NCI-H2029 (cell line): ENCODE measurements at places on chromosomes 6 and 20.

- no peak for DNase-seq
These were observed 24.5 kb downstream of the MAPK14 start for GRCh38 chr6:36052097-36052496.

- DNase-seq, result no peak
These were observed 18.6 kb upstream of the BCAS4 start for GRCh38 chr20:50776122-50776817.

DNA sequence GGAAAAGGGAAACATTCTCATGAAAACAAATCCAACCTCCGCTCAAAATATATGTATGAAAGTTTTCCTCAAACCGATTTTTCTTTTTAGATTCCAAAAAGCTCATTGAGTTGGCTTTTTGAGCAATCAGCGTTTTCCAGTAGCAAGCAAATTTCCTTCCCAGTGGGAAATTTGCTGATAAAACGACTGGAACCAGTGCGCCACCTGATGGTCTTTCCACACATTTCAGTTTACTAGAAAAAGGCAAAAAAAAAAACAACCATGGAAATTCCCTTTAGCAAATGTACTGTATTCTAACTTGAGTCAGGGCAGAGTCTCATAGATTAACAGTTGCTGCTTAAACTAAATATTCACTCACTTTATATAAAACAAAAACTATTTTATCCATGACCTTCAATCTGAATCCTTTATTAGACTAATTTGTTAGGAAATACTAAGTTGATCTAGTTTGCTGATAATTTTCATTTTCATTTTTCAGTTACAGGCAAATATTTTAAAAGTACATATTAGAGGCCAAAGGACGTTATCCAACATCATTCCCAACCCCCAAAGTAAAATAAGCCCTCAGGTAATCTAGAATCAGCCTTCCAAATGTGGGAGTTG, 271.5 kb downstream of the FOXA2 start:
- peak; percentile 16 for DNase-seq

DNA sequence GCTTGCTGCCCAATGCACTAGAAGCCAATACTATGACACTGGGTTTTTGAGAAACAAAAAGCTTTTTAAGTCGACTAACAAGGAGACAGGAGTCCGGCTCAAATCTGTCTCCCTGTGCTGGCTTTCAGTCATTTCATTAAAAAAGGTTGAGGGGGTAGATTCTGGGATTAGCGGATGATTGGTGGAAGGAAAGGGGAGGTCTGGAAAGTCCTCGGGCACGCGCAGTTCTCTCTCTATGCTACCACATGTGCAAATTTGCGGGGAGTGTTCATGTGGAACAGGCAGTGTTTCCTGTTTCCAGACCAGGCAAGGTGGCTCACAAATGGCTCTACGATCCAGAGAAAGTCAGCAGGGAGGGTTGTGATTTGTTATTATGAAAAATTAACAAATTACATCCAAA, 89.1 kb upstream of the TOX2 start:
- DNase-seq, result no peak

DNA sequence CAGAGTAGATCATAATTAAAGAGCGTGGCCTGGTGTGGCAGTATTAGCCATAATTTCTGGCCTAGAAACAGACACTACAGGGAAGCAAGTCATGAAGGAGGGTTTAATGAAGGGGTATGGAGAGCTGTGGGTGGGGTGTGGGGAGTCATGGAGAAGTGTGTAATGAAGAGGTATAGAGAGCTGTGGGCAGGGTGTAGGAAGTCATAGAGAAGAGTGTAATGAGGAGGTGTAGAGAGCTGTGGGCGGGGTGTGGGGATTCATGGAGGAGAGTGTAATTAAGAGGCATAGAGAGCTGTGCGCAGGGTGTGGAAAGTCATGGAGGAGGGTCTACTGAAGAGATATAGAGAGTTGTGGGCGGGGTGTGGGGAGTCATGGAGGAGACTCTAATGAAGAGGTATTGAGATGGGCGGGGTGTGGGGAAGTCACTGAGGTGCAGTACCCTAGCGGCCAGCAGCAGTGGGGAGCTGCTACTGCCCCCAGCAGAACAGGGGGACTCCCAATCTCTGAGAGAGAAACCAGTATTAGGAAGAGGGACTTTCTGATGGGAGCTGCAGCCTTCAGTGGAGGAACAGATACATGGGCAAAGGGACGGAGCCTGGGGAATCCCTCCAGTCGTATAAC, 145.4 kb upstream of the FOXA2 start:
- no peak for DNase-seq

DNA sequence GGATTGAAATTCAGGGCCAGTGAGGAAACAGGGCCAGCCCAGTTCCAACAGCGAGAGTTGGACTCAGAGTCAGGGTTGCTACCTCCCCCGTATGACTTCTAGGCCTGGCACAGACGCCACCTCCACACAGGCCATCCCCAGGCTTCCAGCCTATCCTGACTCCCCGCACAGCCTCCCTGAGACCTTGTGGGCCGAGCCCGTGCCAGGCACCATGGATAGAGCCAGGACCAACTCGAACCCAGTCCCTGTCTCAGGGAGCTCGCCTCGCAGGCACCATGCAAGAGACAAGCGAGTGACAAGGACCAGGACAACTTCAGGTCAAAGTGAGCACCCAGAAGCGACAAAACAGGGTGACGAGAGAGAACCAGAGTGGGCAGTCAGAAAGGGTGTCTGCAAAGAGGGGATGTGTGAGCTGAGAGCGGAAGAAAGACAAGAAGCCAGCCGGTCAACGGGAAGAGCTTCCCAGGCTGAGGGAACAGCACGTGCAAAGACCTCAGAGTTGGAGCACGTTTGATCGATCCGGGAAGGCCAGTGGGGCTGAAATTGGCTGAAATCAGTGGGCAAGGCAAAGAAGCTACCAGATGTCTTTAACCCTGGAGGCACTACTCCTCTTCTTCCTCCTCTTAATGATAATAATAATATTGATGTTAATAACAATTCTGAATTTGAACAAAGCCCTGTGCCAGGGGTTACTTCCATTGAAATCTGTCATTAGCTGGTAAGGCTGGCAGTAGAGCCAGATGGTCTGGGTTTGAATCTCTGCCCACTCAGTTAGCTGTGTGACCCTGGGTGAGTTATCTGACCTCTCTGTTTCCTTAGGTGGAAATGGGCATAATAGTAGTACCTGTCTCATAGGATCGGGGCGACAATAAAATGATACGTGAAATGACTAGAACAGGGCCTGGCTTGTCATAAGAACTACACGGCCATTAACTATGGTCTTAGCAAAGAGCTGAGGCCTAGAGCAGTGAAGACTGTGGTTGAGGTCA, 45.0 kb downstream of the KIAA1755 start:
- DNase-seq, result no peak

- DNase-seq, result no peak
These were observed 79.6 kb upstream of the SIRPA start for GRCh38 chr20:1815502-1816085.

DNA sequence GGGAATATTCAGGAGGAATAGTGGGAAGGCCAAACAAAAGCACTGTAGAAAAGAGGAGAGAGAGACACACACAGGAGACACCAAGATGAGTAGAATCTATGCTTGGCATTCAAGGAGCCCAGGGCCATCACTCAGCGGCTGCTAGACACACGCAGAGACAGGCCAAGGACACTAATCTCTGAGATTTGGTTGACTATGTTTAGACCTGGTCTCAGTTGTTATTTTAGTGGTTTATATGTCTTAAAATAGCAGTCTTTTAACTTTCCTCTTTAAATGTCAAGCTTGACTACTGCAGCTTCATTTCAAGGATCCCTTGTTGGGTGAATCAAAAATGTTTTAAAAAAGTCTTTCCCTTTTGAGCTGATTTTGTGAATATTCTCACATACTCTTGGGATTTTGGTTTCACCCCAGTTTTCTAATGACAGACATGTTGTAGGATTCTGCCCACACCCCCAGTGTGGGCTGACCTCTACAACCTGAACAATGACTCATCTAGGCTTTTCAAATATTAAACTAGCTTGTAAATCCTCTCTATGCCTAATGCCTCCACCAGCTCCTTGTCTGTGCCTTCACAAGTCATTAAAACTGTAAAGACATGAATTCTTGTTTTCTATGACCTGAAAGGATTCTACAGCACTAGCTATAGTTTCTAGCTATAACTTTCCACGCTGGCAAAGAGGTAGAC, 142.7 kb upstream of the EXOC2 start:
- DNase-seq, result no peak

DNA sequence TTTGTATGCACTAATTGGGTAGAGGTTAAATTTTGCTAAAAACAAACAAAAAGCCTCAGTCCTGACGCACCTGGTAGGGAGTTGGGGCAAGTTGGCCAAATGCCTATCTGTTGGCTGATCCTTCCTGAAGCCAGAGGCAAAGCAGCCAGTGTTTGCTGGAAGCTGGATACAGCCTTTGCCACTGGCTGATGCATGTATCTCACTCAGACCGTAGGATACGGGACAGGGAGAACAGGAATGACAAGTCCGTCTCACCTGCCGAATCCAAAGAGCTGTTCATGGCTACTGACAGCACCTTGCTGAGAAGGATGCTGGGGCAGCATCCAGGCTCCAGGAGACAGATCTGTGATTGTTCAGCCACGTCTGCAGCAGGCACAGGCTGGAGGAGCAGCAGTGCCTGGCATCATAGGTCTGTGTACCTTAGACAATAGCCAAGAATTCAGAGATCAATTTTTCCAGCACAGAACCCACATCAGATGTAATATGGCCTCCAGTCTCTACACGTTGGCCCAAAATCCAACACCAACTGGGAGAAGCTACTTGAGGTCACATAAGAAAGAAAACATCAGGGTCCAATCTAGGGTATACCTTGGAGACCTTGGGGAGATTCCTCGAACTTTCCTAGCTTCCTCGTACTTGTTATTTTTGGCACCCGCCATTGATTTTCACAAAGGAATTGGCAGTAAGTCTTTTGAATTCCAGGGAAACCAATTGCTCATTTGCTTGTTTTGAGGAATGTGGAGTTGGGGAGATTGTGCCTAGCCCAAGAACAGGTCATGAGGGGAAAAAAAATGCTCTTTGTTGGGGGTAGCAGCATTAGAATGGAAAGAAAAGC, 108.5 kb upstream of the ARMC2 start:
- no peak for DNase-seq

DNA sequence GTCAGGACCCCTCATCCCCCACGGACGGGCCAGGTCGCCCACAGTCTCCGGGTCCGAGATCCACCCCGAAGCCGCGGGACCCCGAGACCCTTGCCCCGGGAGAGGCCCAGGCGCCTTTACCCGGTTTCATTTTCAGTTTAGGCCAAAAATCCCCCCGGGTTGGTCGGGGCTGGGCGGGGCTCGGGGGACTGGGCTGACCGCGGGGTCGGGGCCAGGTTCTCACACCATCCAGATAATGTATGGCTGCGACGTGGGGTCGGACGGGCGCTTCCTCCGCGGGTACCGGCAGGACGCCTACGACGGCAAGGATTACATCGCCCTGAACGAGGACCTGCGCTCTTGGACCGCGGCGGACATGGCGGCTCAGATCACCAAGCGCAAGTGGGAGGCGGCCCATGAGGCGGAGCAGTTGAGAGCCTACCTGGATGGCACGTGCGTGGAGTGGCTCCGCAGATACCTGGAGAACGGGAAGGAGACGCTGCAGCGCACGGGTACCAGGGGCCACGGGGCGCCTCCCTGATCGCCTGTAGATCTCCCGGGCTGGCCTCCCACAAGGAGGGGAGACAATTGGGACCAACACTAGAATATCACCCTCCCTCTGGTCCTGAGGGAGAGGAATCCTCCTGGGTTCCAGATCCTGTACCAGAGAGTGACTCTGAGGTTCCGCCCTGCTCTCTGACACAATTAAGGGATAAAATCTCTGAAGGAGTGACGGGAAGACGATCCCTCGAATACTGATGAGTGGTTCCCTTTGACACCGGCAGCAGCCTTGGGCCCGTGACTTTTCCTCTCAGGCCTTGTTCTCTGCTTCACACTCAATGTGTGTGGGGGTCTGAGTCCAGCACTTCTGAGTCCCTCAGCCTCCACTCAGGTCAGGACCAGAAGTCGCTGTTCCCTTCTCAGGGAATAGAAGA, 978 bp downstream of the HLA-A start:
- no peak for DNase-seq

DNA sequence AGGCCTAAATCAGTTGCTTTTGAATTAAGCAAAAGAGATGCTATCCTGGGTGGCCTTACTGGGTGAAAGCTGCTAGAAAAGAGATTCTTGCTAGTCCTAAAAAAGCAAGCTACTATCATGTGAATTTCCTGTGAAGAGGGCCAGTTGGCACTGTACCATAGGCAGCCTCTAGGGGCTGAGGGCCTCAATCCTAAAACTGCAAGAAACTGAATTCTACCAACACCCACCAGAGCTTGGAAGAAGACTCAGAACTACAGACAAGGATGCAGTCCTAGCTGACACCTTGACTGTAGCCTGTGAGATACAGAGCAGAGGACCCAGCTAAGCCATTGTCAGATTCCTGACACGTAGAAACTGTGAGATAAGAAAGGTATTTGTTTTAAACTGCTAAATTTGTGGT, 24.5 kb downstream of the CLIC5 start:
- no peak for DNase-seq

- peak; percentile 98 for DNase-seq
These were observed 8.1 kb upstream of the C20orf144 start for GRCh38 chr20:33653900-33654596.

- DNase-seq, result no peak
These were observed 27.4 kb downstream of the TGM6 start for GRCh38 chr20:2408111-2408510.

DNA sequence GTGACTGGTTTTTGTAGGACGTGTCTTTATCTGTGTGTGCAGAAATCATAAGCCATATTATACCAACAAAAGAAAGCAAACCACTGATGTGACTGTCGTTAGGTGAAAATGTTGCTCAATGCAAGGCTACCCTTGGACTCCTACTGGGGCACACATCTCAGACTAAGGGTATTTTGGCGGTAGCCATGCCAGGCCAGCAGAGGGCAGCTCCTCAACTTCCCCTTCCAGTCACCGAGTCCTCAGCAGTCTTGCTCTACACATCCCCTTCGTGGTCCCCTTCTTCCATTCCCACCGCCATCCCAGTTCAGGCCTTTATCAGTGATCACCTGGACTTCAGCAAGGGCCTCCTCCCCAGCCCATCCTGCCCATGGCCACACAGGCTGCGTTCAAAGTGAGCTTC, 113.7 kb upstream of the GGTLC1 start:
- no peak for DNase-seq

DNA sequence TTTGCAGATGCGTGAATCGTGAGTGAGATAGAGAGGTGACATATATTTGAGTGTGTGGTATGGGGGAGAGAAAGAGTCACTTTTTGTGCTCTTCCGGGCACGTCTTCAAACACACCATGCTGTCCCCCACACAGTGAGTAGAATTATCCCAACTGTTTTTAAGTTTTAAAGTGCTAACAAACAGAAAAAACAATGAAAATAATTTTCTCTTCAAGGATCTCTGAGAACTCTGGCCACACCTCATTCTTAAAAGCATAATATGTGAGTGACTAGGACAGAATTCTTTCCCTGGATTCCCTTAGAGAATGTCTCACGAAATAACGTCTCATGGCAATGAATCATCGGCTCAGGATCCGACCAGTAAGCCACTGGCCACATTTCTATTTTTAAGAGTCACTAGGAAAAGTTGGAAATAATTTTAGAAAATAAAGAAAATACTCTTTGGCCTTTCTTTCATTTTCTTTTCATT, 235.7 kb upstream of the ZNF217 start:
- DNase-seq, result no peak

DNA sequence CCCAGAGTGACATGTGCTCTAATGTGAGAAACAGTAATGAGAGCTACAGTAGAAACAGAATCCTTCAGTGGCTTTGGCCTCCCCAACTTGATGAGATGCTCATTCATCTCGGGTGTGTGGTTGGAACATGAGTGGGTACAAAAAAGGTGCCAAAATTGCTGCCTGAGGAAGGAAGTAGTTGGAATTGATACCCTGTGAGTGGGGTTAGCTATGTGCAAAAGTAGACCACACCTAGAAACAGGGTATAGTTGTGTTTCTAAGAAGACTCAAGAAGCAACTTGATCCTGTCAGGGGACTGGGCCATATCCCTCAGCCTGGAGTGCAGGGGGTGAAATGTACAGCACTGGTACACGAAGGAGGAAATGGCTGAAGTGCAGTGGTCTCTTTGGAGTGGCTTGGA, 206.4 kb upstream of the SUPT3H start:
- no peak for DNase-seq
